CD4-positive, CD25-positive, alpha-beta regulatory T cell (primary cell): ENCODE measurements at places on chromosomes 12 and 14. TPM values are rescaled to one million over a fixed set of nuclear protein-coding genes. Genes with fewer than 3 reads are reported as not detected.

GRCh38 chr12:114340231-114340630, 65.7 kb downstream of the TBX5 start:
- no peak overlapping the region for H3K4me3 ChIP-seq
- H3K27me3 ChIP-seq, result no peaks in the 10 kb centered on the region
- H3K4me1 ChIP-seq, result no peaks in the 10 kb centered on the region
- H3K27ac ChIP-seq, result no peak overlapping the region
- DNase-seq, result no peak
- H3K36me3 ChIP-seq, result no peaks in the 10 kb centered on the region

Gene EMP1
- not detected for polyA plus RNA-seq

DNA sequence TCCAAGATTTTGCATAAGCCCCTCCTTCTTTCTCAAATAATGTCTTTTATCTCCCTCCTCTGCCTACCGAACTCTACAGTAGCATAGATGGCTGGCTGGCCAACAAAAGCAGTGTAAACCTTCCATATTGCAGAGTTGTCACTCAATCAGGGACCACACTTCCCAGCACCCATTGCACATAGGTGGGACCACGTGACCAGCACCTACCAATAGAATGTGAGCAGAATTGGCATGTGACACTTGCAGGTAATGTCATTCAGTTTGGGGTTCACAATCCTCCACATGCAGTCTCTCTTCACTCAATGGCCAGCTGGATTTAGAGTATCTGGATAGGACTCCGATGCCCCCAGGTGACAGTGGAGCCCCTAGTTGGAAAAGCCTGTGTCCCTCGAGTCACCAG, 190.3 kb upstream of the CRY1 start:
- peaks cover 2% of the 10 kb centered on the region for H3K27me3 ChIP-seq
- DNase-seq, result no peak
- H3K4me3 ChIP-seq, result no peak overlapping the region
- H3K36me3 ChIP-seq, result no peaks in the 10 kb centered on the region
- no peaks in the 10 kb centered on the region for H3K4me1 ChIP-seq

GRCh38 chr12:7113389-7113871, 4.4 kb upstream of the C1RL start:
- H3K36me3 ChIP-seq, result peaks cover 15% of the 10 kb centered on the region
- H3K4me1 ChIP-seq, result peaks cover 9% of the 10 kb centered on the region
- no peak overlapping the region for H3K27ac ChIP-seq
- no peaks in the 10 kb centered on the region for H3K27me3 ChIP-seq
- H3K4me3 ChIP-seq, result no peak overlapping the region
- peak; percentile 25 for DNase-seq
